ENCODE measurements at places on chromosomes 4 and X.
A peak's percentile ranks its signal among the peaks of the same experiment; 100 is the strongest.

DNA sequence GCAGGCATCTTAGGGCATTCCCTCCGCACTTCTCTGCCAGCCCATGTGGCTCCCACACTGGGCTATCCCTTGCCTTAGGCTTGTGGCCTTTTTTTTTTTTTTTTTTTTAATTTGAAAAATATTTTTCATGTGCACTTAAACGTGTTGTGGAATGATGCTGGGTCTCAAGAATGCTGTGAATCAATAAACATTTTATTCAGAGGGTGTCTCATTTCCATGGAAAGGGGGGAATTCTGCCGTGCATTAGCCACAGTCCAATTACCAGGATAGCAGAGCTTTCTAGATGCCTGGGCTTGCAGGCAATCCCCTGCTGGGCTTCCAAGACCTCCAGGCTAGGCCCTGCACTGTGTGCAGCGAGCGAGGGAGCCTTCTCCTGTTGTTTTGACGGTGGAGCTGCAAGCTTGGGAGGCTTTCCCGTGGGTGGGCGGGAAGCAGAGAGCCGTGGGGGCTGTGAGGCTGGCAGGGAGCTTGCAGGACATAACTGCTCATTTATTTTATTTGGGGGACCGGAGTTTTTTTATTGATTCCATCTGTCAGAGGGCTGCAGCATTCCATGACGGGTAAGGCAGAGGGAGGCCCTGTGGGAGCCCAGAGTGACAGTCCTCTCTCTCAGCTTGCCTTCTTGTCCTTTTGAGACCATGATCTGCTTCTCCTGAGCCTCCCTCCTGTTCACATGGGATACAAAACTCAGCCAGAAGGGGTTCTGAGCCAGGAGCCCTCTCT, 2.6 kb upstream of the CPZ start:
- H3K4me1 ChIP-seq = no peaks in the 10 kb centered on the region
- H3K4me3 ChIP-seq = no peak overlapping the region
- no peak for DNase-seq
- H3K27me3 ChIP-seq = peaks cover 53% of the 10 kb centered on the region

GRCh38 chrX:989959-990510, 222.4 kb downstream of the CRLF2 start:
- no peak overlapping the region for H3K27ac ChIP-seq
- peak overlapping the region; percentile 24 for H3K4me3 ChIP-seq
- no peaks in the 10 kb centered on the region for H3K27me3 ChIP-seq
- no peaks in the 10 kb centered on the region for H3K36me3 ChIP-seq
- H3K4me1 ChIP-seq = no peaks in the 10 kb centered on the region

DNA sequence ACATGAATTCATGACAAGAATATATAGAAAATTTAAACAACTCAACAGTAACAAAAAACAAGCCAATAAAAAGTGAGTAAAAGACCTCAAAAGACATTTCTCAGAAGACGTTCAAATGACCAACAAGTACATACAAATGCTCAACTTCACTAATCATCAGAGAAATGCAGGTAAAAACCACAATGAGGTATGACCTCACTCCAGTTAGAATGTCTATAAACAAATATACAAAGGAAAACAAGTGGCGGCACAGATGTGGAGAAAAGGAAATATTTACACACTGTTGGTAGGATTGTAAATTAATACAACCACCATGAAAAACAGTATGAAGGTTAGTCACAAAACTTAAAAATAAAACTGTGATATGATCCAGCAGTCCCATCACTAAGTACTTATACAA, 1033.1 kb downstream of the RAPGEF2 start:
- no peak overlapping the region for H3K27ac ChIP-seq
- H3K4me1 ChIP-seq = no peaks in the 10 kb centered on the region
- DNase-seq = no peak

- peaks cover 11% of the 10 kb centered on the region for H3K36me3 ChIP-seq
- H3K27ac ChIP-seq = no peak overlapping the region
- peaks cover 57% of the 10 kb centered on the region for H3K4me1 ChIP-seq
- no peak overlapping the region for H3K4me3 ChIP-seq
- no peak for DNase-seq
- H3K27me3 ChIP-seq = no peaks in the 10 kb centered on the region
Measured at GRCh38 chrX:156004256-156004655, 6.8 kb downstream of the IL9R start.

DNA sequence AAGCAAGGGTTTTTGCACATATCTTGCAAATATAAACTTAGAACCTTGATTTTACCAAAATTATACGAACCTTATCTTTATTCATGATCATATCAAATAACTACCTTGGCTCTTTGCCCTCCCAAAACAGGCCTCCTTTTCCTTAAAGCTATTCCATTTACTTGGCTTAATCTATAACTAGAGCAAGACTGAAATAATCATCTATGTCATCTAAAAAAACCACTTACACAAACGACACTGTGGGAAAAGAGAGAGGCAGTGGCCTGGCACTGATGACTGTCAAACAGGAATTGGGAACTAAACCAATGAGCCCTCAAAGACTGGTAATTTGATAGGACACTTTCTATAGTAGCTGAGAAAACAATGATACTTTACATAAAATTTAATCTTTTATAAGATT, 11.7 kb upstream of the PTPN13 start:
- DNase-seq = no peak
- no peaks in the 10 kb centered on the region for H3K36me3 ChIP-seq
- H3K27me3 ChIP-seq = peaks cover 22% of the 10 kb centered on the region
- no peaks in the 10 kb centered on the region for H3K4me1 ChIP-seq
- H3K4me3 ChIP-seq = no peak overlapping the region

DNA sequence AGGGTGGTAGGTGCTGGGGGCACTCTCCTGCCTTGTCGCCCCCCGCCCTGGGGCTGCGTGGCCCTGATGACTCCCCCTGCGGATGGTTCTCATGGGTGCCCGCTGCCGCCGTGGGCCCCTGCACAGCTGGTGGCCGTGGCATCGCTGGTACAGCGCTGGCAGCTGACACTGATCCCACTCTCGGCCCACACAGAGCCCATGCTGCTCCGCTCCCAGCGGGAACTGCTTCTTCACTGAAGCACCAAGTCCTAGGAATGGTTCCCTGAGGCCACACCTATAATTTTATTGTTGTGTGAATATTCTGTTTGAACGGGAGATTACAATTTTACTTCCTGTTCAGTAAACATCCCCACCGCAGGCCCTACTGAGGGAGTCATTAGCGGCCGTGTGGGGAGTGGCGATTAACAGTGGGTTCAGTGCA, 138.6 kb upstream of the NKX1-1 start:
- no peak overlapping the region for H3K4me3 ChIP-seq
- no peak for DNase-seq
- H3K36me3 ChIP-seq = no peaks in the 10 kb centered on the region

DNA sequence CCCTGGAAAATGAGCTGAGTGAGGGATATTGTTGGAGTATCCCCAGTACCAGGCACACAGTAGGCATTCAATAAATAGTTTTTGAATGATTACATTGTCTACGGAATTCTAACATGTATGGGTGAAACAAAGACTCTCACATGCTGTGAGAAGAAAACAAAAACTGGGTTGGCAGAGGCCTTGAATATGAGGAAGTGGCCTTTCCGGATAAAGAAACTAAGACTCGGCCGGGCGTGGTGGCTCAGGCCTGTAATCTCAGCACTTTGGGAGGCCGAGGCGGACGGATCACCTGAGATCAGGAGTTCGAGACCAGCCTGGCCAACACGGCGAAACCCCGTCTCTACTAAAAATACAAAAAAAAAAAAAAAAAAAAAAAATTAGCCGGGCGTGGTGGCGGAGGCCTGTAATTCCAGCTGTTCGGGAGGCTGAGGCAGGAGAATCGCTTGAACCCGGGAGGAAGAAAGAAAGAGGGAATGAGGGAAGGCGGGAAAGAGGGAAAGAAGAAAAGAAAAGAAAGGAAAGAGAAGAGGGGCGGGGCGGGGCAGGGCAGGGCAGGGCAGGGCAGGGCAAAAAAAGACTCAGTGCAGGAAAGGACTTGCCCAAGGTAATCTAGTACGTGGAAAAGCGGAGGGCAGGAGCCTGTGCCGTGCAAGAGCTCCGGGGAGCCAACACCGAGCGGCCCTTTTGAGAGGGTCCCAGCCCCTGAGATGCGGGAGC, 689 bp upstream of the TMA16 start:
- H3K4me1 ChIP-seq = peaks cover 37% of the 10 kb centered on the region
- peak overlapping the region; percentile 100 for H3K4me3 ChIP-seq
- peaks cover 8% of the 10 kb centered on the region for H3K36me3 ChIP-seq
- DNase-seq = no peak
- peaks cover 13% of the 10 kb centered on the region for H3K27me3 ChIP-seq

DNA sequence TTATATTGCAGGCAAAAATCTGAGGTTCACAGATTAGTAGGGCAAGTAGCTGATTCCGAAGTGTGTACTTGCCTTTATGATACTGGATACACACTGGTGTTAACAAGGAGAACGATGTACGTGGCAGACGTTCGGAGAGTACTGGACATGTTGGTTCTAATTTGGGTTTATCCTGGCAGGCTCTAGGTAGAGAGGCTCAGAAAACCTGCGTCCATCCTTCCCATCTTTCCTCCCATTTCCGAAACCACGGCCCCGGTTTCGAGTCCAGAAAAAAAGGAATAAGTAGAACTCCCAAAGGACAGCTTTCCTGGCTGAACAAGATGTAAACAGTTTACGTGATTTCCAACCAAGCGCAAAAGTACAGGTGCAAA, 351 bp upstream of the SLC30A9 start:
- H3K27me3 ChIP-seq = no peaks in the 10 kb centered on the region
- H3K27ac ChIP-seq = peak overlapping the region; percentile 86
- peak overlapping the region; percentile 91 for H3K4me3 ChIP-seq
- H3K36me3 ChIP-seq = peaks cover 7% of the 10 kb centered on the region
- peak; percentile 23 for DNase-seq
- peaks cover 32% of the 10 kb centered on the region for H3K4me1 ChIP-seq

- peaks cover 32% of the 10 kb centered on the region for H3K4me1 ChIP-seq
- no peak for DNase-seq
- peaks cover 1% of the 10 kb centered on the region for H3K36me3 ChIP-seq
- H3K27ac ChIP-seq = no peak overlapping the region
- no peak overlapping the region for H3K4me3 ChIP-seq
Measured at GRCh38 chr4:788006-788635, 37.8 kb downstream of the CPLX1 start.

DNA sequence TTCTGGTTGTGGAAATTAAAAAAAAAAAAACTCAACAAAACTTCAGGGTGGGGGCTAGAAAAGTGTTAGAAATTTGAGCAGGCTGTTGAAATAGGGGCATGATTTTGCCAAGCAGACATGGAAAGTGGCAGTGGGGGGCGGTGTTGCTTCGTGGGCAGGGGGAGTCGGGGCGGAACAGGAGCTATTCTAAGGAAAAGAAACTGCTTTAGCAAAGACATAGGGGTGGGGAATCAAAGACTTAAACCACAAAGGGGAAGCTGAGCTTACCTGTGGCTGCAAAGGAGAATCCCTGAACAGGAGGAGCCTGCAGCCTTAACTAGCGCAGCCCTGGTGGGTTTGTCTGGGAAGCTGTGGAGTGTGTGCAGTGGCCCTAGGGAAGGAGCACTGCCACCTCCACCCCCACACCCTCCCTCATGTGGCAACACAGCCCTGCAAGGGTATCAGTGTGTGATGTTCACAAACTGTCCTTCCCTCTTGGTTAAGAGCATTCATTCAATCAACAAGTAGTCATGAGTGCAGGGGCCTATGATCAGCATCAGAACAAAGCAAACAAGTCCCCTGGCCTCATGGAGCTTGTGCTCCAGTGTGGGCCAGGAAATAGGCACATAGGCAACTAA, 20.5 kb downstream of the SEL1L3 start:
- H3K4me3 ChIP-seq = no peak overlapping the region
- H3K27me3 ChIP-seq = no peaks in the 10 kb centered on the region
- peak; percentile 76 for DNase-seq

GRCh38 chr4:152264106-152264505, 271.8 kb downstream of the FBXW7 start:
- H3K4me1 ChIP-seq = peaks cover 8% of the 10 kb centered on the region
- no peak for DNase-seq

DNA sequence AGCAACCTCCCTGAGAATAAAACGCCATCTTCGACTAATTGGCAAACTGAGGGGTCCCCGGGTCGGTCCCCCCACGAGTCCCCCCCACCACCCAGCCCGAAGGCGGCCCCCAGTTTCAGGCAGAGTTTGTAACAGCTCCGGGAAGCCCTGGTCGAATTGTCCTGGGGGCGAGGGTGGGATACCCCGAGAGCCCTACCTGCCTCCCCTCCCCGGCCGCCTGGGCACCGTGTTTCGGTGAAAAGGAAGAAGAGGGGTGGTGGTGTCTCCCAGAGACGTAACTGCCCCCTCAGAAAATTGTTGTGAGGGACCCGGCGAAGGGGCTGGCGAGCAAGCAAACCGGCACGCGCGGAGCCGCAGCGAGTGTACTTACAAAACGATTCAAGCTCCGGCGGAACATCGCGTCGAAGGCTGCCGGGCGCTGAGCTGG, 1.2 kb downstream of the ATP11C start:
- peaks cover 27% of the 10 kb centered on the region for H3K4me1 ChIP-seq
- H3K27ac ChIP-seq = peak overlapping the region; percentile 75
- peaks cover 8% of the 10 kb centered on the region for H3K36me3 ChIP-seq
- DNase-seq = no peak
- H3K27me3 ChIP-seq = peaks cover 3% of the 10 kb centered on the region

DNA sequence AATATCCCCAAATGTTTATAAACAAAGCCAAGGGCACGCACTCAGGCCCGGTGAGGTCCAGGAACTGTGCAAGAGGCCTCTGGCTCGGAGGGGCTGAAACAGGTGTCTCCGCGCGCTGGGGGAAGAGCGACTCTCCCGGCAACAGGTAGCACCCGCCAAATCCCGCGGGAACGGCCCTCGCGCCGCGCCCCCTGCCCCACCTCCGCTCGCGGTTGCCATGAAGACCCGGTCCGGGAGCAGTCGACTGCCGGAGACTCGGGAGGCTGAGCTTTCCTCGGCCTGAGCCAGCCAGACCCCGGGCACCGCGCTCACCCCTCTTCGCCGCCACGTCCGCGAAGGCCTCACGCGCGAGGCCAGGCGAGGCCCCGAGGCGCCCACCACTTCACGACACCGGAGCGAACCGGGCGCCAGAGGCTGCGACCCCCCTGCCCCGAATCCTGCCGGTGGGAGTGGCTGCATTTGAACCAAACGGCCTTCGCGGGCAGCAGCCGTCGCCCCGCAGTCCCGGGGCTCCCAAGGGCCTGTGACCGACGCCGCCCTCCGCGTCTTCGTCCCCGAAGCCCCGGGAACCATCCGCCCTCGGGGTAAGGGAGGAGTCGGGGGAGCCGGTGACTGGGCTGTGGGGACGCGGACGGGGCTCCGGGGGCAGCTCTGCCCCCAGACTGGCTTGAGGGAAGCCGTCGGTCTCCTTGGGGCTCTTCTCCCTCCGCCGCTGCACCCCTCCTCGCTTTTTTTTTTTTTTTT, at the start of gene NSUN7:
Gene NSUN7 (plus strand): TSS at position 239 of the 744 bp plus-strand sequence. CDS start 739 bp downstream, outside the sequence.
- H3K27ac ChIP-seq = no peak within 1 kb of the TSS
- peak; percentile 60 for DNase-seq
- peaks cover 7% of the 10 kb centered on the region for H3K36me3 ChIP-seq
- peaks cover 64% of the 10 kb centered on the region for H3K27me3 ChIP-seq
- peaks cover 14% of the 10 kb centered on the region for H3K4me1 ChIP-seq

DNA sequence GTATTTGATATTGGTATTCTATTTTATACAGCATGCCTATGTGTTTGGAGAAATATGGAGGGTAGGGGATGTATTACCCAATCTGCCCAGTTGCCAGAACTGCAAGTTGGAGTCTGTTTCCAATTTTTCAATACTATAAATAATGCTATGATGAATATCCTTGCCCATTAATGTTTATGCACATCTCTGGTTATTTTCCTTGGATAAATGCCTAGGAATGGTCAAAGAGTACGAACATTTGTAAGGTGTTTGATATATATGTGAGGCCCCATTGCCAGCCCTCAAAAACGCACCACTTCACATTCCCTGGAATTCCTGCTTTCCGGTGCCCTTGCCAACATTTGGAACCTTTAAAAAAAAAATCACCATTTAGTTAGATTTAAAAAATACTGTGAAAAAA, 34.3 kb downstream of the CLDN34 start:
- no peak for DNase-seq
- H3K27ac ChIP-seq = no peak overlapping the region
- H3K27me3 ChIP-seq = no peaks in the 10 kb centered on the region
- peaks cover 11% of the 10 kb centered on the region for H3K4me1 ChIP-seq

Data from activated naive CD4-positive, alpha-beta T cell treated with anti-CD3 and anti-CD28 coated beads, Interleukin-2, amount 10 ng/mL, durations not matched to agents 7 days and 5 days (primary cell).